ENCODE measurements at places on chromosomes 2 and 18.

DNA sequence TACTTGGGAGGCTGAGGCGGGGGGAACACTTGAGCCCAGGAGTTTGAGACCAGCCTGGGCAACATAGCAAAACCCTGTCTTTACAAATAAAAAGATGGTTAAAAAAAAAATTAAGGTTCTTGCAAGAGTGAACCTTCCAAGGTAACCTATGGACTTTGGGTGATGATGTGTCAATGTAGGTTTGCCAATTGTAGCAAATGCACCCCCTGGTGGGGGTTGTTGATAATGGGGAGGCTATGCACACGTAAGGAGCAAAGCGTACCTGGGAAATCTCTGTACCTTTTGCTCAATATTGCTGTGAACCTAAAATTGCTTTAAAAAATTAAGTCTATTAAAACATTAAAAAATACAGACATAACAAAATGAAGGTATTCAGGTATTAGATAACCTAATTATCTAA is 70.4 kb downstream of the CWC22 start:
- peak; percentile 43 for DNase-seq

- no peak for DNase-seq
Measured at GRCh38 chr2:118729760-118730159, 117.7 kb downstream of the EN1 start.

DNA sequence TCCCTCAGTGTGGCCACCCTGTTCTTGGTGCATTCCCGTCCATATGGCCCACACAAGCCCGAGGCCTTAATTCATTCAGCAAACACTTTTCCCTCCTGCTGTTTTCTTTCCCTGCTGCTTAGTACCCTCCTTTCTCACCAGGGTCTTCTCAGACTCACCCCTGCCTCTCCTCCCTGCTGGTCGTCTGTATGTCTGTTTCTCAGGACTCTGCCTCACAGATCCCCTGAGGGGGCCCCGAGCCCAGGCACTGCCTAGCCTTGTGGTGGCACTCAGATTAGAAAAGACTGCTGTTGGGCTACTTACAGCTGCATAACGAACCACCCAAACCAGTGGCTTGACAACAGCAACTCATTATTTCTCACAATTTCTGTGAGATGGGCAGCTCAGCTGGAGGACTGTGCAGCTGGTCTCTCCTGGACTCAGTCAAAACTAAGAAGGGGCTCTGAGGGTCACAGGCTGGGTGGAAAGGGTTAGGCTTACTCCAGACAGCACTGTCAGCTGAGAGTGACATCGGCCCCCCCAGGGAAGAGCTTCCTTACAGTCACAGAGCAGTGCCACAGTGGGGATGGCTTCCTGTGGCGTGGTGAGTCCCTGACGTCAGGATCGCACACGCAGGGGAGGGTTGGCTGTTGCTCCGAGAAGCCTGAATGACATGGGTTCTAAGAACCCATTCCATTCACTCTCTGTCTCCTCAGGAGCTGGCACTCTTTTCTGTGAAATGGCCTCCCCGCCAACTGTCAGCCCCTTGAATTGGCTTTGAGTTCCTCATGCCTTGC is 139.0 kb downstream of the UXS1 start:
- DNase-seq: no peak

- no peak for DNase-seq
Measured at GRCh38 chr18:42165922-42166513, 211.0 kb downstream of the PIK3C3 start.

- peak; percentile 28 for DNase-seq
Measured at GRCh38 chr18:35581898-35582641, 530 bp downstream of the GALNT1 start.

DNA sequence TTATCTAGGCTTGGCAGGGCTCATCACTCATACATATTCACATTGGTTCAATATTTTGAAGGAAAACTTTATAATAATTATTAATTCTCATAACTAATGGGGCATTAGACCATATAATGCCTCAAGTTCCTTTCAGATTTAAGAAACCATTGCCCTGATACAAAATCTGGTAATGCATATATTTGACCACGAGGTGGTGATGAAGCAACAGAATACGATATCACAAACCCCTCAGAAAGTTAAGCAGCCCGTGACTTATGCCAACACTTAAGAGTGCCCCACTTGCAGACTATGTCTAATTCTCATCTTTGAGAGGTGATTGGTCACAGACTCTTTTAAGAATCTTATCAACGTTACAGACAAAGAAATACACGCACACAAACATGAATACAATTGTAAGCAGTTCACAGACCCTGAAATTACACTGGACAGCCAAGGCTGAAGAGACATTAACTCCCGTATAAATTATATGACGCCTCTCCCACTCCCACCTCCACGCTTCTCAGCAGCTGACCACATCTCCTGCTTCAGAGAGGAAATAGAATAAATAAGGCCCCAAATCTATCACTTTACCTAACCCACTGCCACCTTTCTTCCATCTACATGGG is 20.7 kb upstream of the DNAH6 start:
- DNase-seq: no peak
